ENCODE measurements at places on chromosomes 7 and 10.

- DNase-seq = no peak
Measured at GRCh38 chr7:100629117-100629716, 12.1 kb downstream of the TFR2 start.

- DNase-seq = no peak
Measured at GRCh38 chr7:86911659-86912058, 147.8 kb downstream of the ELAPOR2 start.

DNA sequence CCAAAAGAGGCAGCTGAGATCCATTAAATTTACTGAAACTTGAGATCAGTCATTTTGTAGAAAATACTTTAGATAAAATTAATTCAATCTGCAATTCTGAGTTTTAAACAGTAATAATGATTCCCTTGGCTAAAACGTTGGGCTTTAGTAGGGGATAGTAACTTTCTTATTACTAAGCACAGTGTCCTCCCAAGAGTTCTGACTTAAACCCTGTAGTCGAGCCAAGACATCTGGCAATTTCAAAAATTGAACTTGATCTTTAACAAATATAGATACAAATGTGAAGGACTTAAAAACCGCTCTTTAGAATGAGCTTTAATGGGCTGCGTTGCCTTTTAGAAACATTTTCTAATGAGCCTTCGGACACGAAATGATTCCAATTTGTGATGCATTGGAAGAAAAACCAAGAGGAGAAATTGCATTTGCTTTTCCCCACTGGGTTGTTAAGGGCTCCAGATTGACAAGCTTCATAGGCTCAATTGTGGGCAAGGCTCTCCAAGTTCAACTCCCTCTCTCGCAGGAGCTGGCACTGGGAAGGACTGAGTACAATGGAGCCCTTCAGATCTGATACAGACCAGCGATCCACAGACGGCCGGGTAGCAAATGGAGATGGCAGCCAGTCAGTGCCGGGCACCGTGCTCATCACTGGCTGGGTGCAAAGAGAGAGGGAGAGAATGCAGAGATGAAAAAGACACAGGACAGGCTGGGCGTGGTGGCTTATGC is 921.3 kb upstream of the AUTS2 start:
- DNase-seq = no peak

DNA sequence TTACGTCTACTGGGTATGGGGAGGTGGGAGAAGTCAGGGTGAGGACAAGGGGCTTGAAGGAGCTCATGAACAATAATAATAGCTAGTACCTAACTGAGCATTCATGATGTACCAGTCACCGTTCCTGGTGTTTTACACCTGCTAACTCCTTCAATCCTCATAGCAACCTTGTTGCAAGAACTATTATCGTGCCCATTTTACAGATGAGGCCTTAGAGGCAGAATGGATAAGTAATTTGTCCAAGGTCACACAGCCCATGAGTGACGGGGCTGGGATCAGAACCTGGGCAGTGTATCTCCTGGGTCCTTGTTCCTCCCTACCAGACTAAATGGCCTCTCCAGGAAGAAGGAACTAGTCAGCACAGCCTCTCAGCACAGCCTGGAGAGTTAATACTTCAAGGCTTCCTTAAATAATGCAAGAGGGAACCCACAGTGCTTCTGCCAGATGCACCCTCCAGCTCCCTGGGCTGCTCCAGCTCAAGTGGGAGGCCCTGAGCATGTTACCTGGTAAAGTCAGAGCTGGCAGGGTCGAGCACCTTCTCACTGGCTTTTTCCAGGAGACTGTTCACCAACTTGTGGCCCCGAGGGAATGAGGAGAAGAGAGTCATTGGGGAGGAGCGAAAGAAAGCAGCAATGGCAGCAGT is 28.8 kb downstream of the RRP12 start:
- no peak for DNase-seq

- peak; percentile 63 for DNase-seq
Measured at GRCh38 chr7:32921896-32922295, 30.3 kb upstream of the KBTBD2 start.

DNA sequence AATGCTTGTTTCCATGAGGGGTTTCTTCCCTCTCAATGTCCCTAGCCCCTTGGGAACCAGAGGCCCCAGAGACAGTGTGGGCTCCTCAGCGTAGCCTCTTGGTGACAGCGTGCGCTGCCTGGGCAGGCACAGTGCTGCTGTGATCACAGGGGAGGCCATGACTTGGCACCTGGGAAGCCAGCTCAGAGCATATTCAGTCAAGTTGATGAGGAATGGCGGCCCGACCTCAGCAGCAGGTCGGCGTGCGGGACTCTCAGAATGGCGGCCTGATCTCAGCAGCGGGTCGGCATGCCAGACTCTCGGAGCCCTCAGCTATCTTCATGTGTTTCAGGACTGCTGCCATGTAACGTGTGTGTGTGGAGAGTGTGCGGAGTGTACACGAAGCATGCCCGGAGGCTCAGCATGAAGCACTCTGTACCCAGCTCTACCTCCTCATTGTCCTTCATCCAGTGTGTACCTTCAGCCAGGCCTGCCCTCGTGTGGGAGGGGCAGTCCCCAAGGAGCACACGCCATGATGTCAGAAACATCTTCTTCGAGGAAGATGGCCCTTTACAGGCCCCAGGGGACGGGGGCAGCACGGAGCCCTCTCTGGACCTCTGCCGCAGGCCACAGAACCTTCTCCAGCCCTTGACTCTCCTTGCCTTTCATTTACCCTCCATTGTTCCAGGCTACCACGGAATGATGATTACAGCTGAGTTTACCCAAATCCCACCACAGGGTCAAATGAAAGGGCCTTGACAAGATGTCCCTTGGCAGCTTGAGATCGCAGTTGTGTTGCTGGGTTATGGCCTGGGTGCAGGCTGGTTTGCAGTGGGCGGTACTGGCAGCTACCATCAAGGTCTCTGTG is 130.4 kb downstream of the SMURF1 start:
- DNase-seq = no peak

GRCh38 chr10:126503392-126504062 is 115.2 kb upstream of the ADAM12 start:
- no peak for DNase-seq

GRCh38 chr7:113622796-113623195 is 296.0 kb downstream of the PPP1R3A start:
- no peak for DNase-seq

DNA sequence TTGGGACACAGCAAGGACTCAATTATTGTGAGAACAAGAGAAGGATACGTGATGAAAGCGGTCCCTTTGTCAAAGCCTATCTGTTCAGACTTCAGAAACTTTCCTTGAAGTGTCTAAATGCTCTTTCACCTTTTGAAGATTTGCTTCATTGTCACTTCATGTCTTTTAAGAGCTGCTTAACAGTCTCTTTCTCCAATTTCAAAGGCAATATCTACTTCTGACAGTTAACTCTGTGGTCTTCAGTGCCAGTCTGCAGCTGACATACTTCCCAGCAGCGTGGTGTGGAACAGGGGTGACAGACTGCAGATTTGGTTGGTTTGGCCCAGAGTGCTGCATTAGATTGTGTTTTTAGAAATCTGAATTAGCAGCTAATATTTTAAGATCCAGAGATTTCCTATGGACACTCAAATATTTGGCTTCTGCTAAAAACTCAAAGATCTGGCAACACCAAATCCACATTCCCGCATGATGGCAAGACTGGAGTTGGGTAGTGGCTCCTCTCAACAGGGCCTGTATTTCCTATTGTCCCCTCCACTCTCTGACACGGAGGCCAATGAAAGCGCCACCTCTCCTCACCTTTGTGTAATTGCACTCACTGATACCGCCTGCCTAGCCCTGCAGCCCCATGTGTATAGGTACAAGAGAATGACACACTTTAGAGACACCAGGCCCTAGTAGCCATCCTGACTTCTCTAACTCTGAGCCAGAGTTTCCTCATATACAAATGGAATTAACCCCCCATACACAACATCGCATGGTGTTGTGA is 11.5 kb downstream of the SCRN1 start:
- no peak for DNase-seq

DNA sequence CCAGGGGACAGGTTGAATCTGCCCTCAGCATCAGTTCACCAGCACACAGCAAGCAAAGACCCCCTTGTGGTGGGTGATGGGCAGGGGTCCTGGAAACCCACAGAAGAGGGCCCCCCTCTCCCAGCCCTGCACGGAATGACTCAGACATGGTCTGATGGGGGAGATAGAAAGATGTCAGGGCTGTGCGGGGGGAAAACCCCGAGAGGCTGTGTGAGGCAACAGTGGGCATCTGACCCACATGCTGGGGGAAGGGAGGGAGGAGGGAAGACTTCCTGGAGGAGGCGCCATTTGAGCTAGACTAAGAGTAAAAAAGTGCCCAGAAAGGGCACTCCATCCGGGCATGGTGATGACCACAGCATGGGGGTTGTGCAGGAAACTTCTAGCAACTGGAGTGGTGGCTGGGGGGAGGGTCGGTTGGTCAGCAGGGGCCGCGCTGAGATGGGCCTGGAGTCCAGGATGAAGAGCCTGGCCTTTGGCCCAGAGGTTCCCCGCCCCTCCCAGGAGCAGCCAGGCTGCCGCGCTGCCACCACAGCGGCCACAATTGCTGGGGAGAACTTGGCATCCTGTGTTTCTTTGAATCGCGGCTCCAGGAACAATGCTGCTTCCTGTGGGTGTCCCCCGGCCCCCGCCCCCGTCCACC is 2.5 kb downstream of the LFNG start:
- DNase-seq = peak; percentile 62

- DNase-seq = no peak
Measured at GRCh38 chr10:85858776-85859515, 507.6 kb downstream of the GRID1 start.

DNA sequence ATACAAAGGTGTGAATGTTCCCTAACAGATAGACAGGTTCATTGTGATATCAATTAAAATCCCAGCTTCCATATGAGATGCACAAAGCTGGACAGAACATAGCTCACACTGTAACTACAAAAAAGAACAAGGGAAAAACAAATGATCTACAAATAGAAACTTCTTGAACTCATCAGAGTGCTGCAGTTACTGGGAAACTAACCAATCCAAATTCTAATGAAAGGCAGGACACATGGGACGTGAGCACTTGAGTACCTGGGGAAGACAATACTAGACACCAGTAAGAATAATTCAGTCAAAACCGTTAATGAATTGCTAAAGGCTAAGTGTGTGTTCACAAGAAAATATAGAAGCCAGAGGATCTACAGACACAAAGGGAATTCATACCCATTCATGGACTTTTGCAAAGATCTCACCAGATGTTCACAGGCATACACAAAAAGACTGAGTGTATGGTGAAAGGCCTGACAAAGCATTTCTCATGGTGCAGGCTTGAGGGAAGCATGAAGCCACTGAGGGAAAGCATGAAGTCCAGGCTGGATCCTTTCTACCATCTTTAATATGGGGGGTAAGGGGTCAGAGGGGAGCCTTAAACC is 7.8 kb upstream of the GPR22 start:
- no peak for DNase-seq

GRCh38 chr7:103538964-103539709 is 93.1 kb upstream of the SLC26A5 start:
- DNase-seq = no peak

GRCh38 chr7:116206141-116206540 is 4.2 kb upstream of the TES start:
- no peak for DNase-seq

- DNase-seq = no peak
Measured at GRCh38 chr10:130498042-130498441, 361.9 kb downstream of the GLRX3 start.

DNA sequence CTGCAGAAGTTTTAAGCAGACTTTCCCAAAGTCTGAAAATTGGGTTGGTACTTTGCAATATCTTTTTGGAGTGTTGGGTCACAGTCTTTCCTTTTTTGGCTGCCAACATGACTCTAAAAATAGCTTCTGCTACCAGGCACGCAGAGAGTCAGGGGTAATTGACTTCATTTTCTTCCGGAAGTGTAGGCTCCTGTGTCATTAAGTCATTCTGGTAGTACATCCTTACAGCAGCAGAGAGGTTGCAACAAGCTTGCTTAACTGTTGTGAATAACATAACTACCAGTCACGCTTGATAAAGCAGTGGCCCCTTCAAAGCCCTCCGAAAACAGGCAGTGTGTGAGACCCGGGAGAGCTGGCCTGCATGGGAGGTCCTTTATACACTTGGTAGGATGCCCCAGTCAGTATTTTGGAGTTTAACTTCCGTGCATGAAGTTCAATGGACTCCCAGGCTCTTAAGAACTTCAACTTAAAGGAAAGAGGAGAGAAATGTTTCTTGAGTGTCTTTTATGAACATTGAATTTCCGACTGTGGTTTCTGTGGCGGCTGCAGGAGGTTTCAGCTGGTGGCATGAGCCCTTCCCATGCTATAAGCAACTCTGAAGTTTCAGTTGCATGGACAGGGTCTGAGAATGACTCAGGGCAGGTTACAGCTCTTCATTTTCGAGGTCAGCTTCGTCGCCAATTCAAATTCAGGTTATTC is 310.7 kb downstream of the GALNT17 start:
- no peak for DNase-seq

DNA sequence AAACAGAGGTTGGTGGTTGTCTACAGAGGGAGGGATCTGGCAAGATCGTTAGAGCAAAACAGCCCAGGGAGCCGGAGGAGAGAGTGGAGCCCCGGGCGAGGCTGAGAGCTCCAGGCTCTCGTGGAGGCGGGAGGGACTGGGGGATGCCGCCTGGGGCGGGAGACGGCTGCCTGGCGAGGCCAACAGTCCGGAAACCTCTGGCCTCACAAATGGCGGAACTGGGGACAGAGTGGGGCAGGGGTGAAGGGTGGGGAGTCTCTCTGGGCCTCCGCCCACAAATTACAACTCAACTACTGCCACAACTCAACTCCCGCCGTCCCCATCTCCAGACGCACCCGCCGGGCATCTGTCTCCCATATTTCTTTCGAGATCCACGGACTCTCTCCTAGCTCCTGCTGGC is 47.7 kb downstream of the CLEC2L start:
- no peak for DNase-seq

GRCh38 chr7:95365151-95365550 is 31.0 kb downstream of the PON3 start:
- peak; percentile 87 for DNase-seq

GRCh38 chr7:115475761-115476385 is 554.0 kb downstream of the MDFIC start:
- DNase-seq = no peak

DNA sequence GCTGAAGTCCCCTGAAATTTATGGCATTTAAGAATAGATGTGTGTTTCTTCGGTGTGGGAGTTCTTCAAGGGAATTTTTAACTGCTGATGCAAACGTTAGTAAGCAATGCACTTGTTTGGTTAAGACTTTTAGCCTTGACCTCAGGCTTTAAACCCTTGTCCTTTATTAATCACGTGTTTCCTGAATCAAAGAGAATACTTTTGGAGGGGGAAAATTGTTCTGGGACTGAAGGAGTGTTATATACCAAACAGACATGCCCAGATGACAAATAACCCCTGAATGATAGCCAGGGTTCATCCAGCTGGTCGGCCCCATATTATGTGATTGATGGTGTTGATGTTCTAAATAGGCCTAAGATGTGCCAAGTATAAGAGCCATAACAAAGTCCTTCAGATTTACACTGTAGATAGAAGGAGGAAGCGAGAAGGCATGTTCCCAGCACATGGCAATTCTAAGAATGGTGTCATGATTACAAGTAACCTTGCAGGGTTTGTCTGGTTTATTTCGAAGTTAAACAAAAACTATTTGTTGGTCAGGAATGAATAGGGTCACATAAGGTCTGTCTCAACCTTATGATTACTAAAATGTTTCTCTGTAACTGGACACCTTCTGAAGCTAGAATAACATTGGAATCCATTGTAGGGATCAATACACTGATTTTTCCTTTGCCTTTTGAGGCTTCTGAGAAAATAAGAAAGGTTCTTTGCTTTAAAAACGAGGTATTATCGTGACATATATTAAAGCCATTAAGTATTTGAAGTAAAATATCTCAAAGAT is 124.2 kb upstream of the SEM1 start:
- DNase-seq = no peak
